NCI-H1092 (cell line): ENCODE measurements at places on chromosomes 1 and 21.

- no peak for DNase-seq
Observed at GRCh38 chr1:43671193-43671592, 21.2 kb downstream of the KDM4A start.

DNA sequence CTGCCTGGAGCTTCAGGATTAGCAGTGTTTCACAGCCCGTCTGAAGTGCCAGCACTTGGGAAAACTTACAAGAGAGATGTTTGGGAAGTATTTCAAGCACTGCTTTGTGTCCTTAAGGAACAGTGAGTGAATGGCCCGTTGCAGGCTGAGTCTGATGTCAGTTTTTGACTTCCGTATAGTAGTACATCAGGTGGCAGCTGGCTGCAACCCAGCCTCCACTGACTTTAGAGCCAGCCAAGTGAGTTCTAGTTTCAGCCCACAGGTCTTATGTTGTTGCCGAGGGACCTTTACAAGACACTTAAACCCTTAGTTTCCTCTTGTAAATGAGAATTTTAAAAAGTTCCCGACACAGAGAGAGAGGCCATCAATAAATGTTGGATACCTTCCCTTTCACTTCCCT is 35.0 kb downstream of the UCK2 start:
- DNase-seq = no peak

DNA sequence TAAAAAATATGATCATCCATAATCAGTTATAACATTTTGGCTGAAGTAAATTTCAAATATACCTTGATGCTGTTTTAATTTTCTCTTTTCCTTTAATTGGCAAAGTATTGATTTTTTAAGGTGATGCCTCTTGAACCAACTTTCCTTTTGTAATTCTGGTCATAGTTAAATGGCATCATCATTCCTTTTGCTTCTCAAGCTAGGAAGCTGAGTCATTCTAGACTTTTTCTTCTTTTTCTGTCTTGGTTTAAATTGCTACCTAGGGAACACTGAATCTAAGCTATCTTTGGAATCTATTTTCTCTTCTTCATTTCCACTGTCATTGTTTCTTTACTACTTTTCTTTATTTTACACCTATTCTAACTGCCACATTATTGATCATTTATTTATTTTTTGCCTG is 162.7 kb downstream of the HMCN1 start:
- DNase-seq = no peak

- DNase-seq = peak; percentile 27
Observed at GRCh38 chr1:31714442-31715086, 10.7 kb upstream of the COL16A1 start.

GRCh38 chr1:81802707-81803430 is 2.1 kb downstream of the ADGRL2 start:
- DNase-seq = peak; percentile 24

DNA sequence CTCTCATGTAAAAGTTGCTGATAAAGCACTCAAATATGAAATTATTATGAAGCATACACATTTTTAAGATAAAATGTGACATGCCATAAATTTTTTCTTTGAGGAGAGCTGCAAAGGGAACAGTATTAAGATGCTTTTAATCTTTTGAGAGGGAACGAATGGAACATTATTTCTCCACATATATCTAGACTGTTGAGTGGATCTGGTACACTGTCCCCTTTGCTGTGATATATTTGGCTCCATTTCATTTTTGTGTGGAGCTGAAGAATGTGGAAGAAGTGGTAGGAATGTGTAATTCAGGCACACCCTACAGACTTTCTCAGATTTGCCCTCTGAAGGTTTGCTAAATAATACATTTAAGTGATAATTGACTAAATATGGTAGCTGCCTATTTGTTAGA is 31.7 kb downstream of the PGM1 start:
- DNase-seq = no peak

- no peak for DNase-seq
Observed at GRCh38 chr1:111989531-111990025, at the start of gene KCND3. Gene KCND3 (minus strand): TSS chr1:111989668.

GRCh38 chr1:16111771-16112595 is 38.5 kb upstream of the FAM131C start:
- no peak for DNase-seq

DNA sequence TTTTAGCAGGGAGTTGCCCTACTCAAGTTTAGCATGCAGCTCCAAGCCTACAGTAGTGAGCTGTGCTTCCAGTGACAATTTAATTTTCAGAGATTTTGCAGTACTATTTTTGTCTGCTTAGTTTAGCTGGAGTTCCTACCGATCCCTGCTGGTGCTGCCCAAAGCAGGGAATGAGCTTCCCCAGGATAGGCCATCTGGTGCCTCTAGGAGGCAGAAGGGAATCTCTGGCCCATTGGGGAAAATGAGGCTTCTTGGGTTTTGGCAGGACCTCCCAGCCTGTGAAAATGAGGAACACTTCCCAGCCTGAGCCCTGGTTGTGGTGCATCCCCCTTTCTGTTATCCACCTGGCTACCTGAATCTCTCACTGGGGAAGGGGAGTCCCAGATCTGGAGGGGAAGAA is 149.2 kb downstream of the RASAL2 start:
- no peak for DNase-seq

DNA sequence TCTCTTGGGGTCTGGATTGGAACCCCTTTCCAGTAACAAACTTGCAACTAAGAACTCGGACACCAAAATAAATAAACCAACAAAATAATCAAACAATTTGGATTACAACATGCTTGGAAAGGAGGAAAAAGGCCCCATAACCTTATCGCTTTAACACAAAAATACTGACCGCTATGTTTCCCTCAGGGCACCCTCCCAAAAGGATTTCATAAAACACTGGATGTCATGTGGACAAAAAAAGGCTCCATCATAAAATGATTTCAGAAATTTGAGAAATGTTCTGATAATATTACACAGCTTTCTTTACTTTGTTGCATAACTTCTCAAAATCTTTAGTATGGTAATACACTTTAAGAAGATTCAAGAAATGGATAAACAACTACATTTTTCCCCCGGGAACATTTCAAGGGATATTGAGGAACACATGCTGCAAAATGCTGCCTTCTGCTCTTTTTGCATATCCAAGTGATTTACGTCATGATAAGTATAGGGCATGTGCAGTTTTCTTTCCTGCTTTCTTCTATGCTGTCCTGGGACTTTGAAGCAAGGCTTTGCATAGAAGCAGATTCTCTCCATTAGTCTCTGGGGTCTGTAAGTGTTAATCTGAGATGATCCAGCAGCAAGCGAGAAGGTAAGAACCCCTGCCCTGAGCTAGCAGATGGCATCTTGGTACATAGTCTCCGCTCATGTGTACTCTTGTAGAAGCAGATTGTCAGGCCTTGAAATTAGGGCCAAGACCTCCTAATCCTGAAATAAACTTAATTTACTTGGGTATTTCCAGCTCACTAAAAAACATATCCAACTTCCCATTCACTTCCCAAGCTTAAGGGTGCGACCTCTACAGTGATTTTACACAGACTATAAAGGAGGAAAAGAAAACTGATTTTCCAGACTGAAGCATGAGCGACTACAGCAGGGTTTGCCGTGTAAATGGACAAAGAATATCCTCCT is 85.5 kb upstream of the KIAA0040 start:
- no peak for DNase-seq

GRCh38 chr1:232748910-232749368 is 56.3 kb upstream of the MAP10 start:
- DNase-seq = no peak

- no peak for DNase-seq
Observed at GRCh38 chr1:243601720-243602119, 248.3 kb downstream of the AKT3 start.
